ENCODE measurements at places on chromosomes 11 and 22. TPM values are rescaled to one million over a fixed set of nuclear protein-coding genes. Genes with fewer than 3 reads are reported as not detected.

The ZNF214 gene
- total RNA-seq = 8.3 TPM

The VSTM5 gene
- total RNA-seq = 1.4 TPM

The KDM4D gene
- 0.80 TPM for total RNA-seq

The TMEM86A gene
- total RNA-seq = 7.0 TPM

The OR6T1 gene
- not detected for total RNA-seq

The FOLR2 gene
- total RNA-seq = 28.4 TPM

The SPDYC gene
- total RNA-seq = not detected

The GLYAT gene
- total RNA-seq = 2.6 TPM

The ACRV1 gene
- not detected for total RNA-seq

The PGAP2 gene
- total RNA-seq = 15.8 TPM

The OR4C16 gene
- total RNA-seq = not detected

The CCDC134 gene
- 8.4 TPM for total RNA-seq

The PLCB3 gene
- total RNA-seq = 23.6 TPM

The SCN3B gene
- total RNA-seq = 1.2 TPM

The GAL3ST1 gene
- total RNA-seq = 26.3 TPM

The MRPL11 gene
- total RNA-seq = 25.1 TPM

The SLC35E4 gene
- 3.4 TPM for total RNA-seq

The IFTAP gene
- total RNA-seq = 21.0 TPM

The CARS1 gene
- total RNA-seq = 42.3 TPM

The C1QTNF4 gene
- 5.0 TPM for total RNA-seq

The GGTLC2 gene
- total RNA-seq = not detected

The NRIP3 gene
- 0.62 TPM for total RNA-seq
